ENCODE measurements at places on chromosomes 3 and 15.

- no peak for DNase-seq
These were observed 39.2 kb upstream of the POLR2M start for GRCh38 chr15:57667171-57667849.

DNA sequence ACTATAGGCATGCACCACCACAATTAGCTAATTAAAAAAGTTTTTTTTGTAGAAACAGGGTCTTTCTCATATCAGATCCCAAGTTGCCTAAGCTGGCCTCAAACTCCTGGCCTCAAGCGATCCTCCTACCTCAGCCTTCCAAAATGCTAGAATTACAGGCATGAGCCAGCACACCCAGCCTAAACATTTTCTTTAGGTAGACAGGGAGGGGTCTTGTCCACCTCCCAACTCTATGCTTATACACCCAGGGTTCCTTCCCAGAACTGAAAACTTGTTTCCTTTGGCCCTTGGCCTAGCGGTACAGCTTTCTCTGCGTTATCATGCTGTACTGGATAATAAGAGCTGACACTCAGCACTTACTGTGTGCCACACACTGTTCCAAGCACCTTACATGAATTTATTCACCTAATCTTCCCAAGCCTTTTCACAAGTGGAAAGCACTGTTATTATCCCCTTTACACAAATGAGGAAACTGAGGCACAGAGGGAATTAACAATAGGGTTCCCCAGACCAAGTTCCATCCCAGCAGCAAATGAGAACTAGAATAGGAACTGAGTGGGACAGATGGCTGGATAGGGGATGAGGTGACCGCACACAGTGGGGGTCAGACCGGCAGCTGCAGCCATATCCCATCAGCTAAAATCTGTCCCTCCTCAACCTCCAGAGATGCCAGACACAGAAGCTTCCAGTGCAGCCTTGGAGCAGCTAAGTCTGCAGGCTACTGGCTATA, 150.8 kb downstream of the MEGF11 start:
- no peak for DNase-seq

GRCh38 chr3:84978843-84979242, 20.1 kb downstream of the CADM2 start:
- DNase-seq, result no peak

- DNase-seq, result no peak
These were observed 23.4 kb upstream of the SLC41A3 start for GRCh38 chr3:126107203-126107939.
